ENCODE measurements at places on chromosomes 7 and 10. TPM values are rescaled to one million over a fixed set of nuclear protein-coding genes. Genes with fewer than 3 reads are reported as not detected.

PIP gene
- total RNA-seq: not detected

CCAR1 gene
- 25.0 TPM for total RNA-seq

TLX1 gene
- not detected for total RNA-seq

TMEM273 gene
- total RNA-seq: 14.3 TPM

CRHR2 gene
- 0.22 TPM for total RNA-seq

INTS1 gene
- total RNA-seq: 47.0 TPM

IL15RA gene
- 30.5 TPM for total RNA-seq

SLC26A3 gene
- total RNA-seq: not detected

SIRT1 gene
- total RNA-seq: 12.1 TPM

IDE gene
- total RNA-seq: 20.3 TPM

FLNC gene
- 215 TPM for total RNA-seq

HOXA7 gene
- total RNA-seq: not detected

SRI gene
- total RNA-seq: 42.5 TPM

CEP41 gene
- 5.5 TPM for total RNA-seq

PI4K2A gene
- 20.2 TPM for total RNA-seq
